Stimulated activated CD4-positive, alpha-beta T cell treated with anti-CD3 and anti-CD28 coated beads, TNF-alpha, amount 100 ng/mL, for 1 hour (primary cell): ENCODE measurements at places on chromosomes 13 and 19.

- no peak for DNase-seq
Measured at GRCh38 chr13:98080280-98080679, 62.6 kb upstream of the FARP1 start.

GRCh38 chr19:5217171-5217570 lies 123.4 kb downstream of the PTPRS start:
- DNase-seq, result no peak

GRCh38 chr19:840519-841206 lies at the start of gene PRTN3:
PRTN3 (plus strand) TSS chr19:840999; CDS start chr19:841009, 10 bp downstream.
- no peak for DNase-seq

DNA sequence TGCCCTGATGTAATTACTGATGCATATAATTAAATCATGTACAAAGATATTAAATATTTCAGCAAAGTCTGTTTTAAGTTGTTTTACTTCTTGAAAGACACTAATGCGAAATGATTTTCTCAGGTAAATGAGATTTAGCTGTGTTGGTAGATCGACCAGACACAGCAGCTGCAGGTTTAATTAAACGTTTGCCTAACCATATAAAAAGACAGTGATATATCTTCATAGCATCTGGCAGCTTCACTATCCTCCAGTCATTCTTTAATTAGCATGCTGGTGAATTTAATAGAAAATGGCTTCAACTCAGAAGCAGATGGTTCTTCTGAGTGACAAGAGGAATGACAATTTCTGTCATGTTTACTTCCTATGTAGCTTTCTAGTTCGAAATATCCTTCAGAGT lies 69.3 kb downstream of the NHLRC3 start:
- DNase-seq, result no peak

DNA sequence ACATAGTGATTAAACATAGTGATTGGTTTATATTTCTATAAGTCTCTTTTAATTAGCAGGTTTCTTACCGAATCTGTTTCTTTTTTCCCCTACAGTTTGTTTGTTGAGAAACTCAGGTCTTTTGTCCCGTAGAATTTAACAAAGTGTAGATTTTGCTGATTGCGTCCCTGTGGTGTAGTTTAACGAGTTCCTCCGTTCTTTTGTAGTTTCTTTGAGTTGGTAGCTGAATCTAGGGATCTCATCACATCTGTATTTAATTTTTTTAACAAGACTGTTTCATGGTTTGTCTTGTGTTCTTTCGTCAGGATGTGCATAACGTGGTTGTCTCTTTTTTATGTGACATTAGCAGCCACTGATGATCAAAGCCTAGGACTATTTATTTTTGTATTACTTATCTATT lies 111.1 kb downstream of the AKAP11 start:
- no peak for DNase-seq

DNA sequence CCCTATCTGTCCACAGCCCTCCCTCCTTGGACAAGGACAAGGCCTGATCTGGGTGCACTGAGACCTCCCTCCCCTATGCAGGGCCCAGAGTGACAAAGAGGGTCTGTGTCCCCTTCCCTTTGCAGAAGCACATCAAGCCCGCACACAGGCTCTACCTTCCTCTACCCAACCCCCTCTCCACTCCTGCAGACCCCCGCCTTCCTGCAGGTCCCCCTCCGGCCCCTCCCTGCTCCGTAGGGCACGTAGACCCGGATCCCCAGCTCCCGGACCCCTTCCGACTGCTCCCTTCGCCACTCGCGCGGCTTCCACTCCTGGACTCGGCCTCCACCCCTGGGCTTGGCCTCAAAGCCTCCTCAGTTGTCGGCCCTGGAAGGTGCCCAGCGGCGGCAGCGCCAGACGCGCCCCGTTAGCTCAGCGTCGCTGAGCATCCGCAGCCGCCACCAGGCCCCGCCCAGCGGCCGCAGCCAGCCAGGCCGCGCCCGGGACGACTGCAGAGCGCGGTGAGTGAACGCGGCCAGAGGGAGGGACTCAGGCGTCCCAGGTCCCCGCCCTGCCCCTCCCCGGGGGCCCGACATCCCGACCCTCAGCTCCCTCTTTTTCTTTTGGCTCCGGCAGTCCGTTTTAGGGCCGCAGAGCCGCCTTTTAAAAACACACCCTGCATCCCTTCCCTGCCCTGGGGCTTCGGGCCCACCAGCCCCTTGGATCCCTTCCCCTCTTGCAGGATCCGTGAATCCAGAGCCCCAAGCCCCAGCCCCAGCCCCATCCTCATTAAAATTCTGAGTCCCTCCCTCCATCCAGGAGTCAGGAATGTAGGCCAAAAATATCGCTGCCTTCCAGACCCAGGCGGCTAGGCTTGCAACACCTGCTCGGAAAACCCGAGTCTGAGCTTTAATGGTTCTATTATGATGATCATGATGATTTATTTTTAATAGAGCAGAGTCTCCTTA lies 1.5 kb upstream of the MYADM start:
- no peak for DNase-seq

DNA sequence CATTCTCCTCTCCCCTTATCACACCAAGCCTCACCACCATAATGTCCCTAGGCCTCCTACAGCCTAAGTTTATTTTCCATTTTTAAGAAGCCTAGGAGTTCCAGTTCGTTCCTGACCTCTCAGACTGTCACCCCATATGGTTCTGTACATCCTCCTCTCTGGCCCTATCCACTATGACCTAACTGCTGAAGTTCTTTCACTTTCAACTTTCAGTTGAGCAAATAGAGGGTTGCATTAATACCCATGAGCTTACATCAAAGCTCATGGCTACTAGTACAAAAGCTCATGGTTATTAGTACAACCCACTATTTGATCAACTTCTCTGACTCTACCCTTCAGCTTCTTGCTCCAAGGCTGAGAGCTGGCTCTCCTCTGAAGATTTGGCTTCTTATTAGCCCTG lies 72.9 kb downstream of the FGF14 start:
- DNase-seq, result no peak

GRCh38 chr19:16012552-16012951 lies 63.7 kb upstream of the TPM4 start:
- no peak for DNase-seq

DNA sequence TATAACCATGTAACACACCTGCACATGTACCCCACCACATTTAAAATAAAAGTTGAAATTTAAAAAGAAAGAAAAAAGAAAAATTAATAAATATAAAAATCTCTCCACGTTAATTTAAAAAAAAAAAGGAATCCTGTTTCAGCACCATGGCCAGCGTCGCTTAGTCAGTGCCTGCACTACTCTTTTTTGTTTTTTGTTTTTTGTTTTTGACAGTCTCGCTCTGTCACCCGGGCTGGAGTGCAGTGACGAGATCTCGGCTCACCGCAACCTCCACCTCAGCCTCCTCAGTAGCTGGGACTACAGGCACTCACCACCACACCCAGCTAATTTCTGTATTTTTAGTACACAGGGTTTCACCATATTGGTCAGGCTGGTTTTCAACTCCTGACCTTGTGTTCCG lies 835.9 kb downstream of the UQCRFS1 start:
- DNase-seq, result no peak

GRCh38 chr13:31919971-31920726 lies 111.4 kb upstream of the FRY start:
- DNase-seq, result no peak

DNA sequence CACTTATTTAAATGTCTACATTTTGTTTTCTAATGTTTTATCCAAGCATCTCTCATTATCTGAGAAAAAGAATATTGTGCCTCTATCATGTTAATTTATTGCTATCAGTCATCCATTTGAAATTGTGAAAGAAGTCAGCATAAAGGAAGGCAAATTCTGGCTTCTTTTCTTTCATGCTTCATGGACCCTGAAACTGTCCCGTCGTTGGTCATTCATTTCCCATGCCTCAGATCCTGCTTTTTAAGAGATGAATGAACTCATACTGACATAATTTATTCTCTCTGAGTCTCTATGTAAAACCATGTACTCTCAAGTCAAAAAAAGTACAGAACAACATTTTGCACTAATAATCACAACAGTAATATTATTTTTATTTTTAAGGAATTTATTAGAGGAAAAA lies 2512.0 kb downstream of the PCDH9 start:
- DNase-seq, result no peak

- DNase-seq, result no peak
Measured at GRCh38 chr13:102236830-102237229, 165.0 kb downstream of the FGF14 start.

DNA sequence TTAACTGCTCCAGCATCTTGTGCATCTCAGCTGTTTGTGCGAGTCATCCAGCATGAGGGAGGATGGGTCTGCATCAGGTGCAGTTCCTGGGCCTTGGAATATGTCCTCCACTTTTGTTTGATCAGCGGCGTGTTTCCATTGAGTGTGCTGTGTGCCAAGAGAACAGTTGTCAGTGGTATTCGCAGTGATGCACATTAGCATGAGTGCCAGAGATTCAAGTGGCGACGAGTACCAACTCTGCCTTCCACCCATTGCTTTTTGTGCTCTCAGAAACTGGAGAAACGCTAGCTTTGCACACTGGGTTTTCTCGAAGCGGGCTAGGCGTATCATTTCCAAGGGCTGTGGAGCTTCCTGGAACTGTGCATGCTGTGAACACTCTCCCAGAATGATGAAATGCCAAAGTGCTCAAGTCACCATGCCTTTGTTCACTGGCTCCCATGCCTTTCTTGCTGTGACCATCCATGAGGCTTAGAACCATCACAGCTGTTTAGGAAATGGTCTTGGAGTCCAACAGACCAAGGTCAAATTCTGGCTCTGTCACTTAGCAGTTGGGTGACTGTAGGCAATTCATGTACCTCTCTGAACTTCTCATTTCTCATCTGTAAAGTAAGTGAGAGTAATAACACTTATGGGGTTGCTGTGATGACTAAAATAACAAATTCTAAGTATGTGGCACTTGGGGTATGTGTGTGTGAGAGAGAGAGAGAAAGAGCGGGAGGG lies 18.4 kb downstream of the LRCH1 start:
- no peak for DNase-seq

DNA sequence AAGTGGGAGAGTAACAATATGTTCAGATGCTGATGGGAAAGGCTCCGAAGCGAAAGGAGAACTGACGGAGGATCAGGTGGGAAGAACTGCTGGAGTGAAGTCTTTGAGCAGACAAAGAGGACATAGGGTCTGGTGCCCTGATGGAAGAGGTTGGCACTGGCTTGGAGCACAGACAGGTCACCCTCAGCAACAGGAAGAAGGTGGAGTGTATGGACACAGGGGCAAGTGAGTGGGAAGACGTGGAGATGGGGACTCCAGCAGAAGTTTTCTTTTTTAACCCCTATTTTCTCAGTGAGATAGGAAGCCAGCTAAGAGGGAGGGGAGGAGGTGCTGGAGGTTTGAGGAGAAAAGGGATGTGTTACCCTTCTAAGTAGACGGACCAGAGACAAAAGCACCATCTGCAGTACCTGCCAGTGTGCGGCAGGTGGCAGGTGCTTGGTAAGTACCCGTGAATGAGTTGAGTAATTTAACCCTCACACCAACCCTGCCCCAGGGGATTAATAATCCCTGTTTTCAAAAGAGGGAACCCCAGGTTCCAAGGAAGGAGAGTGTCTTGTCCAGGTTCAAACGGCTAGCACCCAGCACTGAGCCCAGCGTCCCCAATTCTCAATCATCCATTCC lies 11.2 kb downstream of the HAS1 start:
- no peak for DNase-seq

DNA sequence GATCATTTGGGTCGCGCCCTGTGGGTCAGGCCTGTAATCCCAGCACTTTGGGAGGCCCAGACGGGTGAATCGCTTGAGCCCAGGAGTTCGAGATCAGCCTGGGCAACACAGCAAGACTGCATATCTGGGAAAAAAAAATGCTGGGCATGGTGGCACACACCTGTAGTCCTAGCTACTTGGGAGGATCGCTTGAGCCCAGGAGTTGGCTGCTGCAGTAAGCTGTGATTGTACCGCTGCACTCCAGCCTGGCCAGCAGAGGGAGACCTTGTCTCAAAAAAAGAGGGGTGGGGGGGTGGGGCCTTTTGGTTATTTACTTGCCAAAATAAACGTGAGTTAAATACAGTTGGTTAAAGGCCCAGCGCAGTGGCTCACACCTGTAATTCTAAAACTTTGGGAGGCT lies 9.8 kb upstream of the ZNF544 start:
- no peak for DNase-seq

DNA sequence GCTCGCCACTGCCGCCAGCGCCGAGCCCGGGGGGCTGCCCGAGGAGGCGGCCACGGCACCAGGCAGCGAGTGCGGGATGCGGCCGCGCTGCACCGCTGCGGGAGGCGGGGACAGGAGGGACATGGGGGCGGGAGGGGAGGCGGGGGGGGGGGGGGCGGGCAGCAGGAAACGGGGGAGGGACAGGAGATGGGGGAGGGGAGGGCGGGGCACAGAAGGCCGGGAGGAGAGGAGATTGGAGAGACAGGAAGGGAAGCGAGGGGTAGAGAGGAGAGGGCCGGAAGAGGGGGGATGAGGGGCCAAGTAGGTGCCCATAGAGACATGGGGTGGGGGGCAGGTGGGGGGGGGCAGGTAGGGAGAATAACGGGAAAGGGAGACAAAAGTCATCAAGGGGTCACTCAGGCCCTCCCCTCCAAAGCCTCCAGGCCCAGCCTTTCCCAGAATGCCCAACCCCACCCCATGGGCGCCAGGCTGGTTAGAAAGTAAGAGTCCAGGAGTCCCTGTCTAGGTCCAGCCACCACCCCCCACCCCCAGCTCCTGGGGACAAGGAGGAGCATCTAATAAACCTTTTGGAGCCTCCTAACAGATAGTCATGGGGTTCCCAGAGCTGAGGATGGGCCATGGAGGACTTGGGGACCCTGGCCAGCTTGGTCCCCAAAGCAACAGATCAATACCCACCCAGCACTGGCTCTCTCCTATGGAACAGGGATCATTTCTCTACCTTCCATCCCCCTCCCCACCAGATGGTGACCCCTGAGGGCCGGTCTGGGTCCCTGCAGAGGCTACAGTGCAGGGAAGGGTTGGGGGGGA lies 9.5 kb downstream of the NR2F6 start:
- no peak for DNase-seq

GRCh38 chr19:46192992-46193650 lies 36.4 kb upstream of the IGFL1 start:
- DNase-seq, result no peak

DNA sequence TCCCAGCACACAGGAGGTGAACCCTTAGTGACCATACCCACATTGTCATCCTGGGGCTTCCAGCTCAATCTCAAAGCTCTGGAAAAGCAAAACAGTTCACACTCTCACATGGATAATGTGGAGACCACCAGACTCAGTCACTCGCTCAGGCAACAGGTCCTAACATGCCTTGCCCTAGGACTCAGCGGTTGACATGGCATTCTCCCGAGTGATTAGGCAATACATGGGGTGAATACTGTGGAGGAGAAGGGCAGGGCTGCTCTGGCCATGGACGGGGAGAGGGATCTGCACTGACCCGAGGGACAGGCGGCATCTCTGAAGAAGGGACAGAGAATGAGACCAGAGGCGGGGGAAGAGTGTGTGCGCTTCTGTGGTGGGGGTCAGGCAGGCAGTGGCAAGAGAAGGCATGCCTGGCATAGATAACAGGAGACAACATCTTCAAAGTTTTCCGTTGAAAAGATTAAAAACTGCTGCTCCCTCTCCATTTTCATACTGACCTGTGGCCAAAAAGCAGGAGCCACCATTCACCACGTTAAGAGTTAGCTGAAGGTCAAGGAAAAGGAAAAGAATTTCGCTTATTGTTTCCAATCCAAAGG lies 44.5 kb upstream of the EPHX3 start:
- DNase-seq, result no peak
